GF-D8 (cell line): ENCODE measurements at places on chromosomes 16 and 17.
A peak's percentile ranks its signal among the peaks of the same experiment; 100 is the strongest.

- DNase-seq: no peak
Observed at GRCh38 chr17:8837563-8838075, 29.9 kb downstream of the PIK3R6 start.

DNA sequence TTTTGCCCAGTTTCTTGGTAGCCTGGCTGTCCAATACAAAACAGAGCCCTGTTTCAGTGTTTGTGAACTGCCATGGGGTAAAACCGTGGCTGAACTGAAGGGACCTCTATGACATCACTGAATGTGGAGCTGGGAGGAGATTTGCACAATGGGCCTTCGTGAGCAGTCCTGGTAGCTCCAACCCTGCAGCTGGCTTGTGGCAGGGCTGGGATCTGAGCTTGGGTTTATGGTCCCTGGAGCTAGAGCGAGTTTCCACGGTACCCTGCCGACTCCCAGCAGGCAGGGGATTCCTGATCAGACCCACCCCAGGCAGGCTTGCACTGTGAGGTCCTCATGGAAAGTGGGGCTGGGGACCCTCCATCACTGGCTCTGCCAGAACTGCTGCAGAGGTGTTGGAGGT, 247.0 kb downstream of the GSG1L start:
- DNase-seq: no peak

GRCh38 chr17:70888324-70888723, 719.0 kb downstream of the KCNJ2 start:
- DNase-seq: no peak

- no peak for DNase-seq
Observed at GRCh38 chr16:797120-797420, 3.5 kb downstream of the GNG13 start.

GRCh38 chr16:73161977-73162376, 114.0 kb upstream of the ZFHX3 start:
- no peak for DNase-seq

GRCh38 chr17:52465407-52465806, 306.9 kb upstream of the CA10 start:
- DNase-seq: no peak

DNA sequence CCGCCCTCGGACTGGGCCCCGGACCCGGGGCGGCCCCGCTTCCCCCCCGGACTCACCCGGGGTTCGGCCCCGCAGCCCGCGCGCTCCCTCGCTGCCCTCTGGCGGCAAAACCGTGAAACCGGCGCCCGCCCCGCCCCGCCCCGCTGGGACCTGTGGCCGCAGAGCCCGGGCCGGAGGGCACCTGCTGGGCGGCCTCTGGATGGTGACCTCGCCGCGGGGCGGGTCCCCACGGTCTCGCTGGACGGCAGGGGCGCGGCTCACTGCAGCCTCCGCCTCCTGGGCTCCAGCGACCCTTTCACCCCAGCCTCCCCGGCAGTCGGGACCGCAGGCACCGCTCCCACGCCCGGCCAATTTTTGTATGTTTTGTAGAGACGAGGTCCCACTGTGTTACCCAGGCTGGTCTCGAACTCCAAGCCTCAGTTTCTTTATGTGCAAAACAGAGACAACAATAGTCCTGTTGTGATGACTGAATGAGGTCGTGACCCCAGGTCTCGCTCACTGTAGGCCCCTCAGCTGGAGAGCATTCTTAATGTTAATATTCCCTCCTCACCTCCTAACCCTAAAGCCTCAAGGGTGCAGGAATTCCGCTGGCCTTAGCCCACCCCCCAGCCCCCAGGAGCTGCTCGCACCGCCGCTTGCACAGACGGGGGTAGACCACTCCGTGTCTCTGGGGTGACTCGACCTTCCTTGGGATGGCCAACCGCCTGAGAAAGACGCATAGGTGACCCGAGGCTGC, 33.7 kb upstream of the RPH3AL start:
- DNase-seq: no peak

DNA sequence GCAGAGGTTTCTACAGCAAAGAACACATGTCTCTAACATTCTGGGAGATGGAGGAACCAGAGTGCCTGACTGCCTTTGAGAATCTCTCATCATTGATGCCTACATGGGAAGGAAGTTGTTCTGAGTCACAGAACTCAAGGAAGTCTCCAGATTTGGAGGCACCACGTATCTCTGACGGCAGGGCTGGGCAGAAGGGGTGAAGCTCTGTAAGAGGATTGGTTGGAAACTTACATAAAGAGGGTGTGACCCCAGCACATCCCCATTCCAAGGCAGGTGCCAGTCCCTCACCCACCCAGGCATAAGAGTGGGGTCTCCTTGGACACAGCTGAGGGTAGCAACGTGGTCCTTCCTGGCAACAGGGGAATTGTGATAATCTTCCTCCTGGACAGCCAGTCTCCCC, 17.4 kb downstream of the TNFRSF13B start:
- no peak for DNase-seq

DNA sequence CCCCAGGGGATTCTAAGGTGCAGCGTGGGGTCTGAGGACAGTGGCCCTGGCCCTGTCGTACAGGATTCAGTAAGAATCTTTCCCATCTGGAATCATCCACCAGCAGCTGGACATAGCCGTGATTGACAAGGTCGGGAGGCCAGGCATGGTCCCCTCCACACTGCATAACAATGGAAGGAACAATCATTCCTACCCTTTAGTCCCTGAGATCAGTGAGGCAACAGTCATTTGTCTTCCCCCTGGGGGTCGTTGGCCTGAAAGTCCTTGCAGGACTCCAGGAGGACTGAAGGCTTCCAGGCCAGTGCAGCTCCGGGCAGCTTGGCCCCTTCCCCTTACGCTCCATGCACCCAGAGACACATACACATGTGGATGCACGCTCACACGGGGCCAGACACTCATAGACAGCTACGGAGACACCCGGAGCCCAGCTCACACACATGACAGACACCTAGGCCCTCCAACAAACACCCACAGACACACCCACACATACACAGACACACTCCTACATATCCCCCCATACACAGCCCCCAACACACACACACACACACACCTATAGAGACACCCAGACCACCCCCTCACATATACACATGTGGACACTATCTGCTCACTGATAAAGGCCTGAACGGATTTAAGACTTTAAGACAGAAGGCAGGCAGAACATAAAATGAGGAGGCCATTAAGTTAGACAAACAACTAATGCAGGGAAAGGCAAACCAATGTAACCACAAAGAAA, 42.9 kb downstream of the LITAF start:
- no peak for DNase-seq

GRCh38 chr16:1454561-1454960, 10.2 kb upstream of the CCDC154 start:
- no peak for DNase-seq

- DNase-seq: no peak
Observed at GRCh38 chr17:21033350-21033749, 9.5 kb downstream of the USP22 start.

DNA sequence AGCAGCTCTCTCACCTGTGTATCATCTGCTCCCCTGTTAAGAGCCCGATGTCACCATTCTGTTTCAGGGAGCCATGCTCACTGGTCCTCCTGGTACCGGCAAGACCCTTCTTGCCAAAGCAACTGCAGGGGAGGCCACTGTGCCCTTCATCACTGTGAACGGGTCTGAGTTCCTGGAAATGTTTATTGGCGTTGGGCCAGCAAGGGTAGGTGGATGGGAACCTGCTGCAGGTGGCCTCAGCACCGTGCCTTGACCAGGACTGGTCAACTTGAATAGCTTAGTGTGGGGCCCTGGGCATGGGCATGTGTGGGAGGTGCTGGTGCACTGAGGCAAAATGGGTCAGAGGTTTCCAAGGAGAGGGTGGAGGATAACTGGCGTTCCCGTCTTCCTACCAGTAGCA, 28.5 kb downstream of the DBNDD1 start:
- DNase-seq: no peak

DNA sequence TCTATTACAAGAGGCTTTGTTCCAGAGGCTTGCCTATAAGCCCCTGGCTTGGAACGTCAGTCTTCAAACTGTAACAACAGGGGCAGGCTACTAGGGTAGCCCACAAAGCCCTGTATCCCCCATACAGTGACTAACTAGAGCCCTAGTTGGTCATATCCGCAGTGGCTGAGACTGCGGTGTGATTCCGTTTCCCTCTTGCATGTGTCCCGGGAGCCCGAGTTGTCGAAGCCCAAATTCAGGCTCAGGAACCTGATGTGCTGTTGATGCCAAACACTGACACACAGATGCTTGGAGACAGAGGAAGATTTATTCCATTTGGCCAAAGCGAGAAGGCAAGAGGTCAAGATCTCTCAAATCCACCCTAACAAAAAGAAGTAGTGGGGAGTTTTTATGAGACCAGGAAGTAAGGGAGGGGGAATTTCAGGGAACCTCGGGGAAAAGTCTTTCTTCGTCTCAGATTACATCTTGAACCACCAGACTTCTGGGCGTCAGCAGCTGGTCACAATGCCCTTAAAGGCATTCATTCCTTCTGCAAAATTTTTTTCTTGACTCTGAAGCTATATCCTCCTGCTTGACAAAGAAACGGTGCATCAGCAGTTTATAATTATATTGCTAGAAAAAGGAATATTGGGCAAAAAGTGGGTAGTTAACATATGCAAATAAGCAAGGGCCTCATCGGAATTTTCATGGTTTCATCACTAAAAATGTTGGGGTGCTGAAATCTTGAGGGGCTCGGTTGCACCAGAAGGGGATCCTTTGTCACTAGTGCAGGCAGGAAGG, 879 bp downstream of the SLFN5 start:
- DNase-seq: no peak

DNA sequence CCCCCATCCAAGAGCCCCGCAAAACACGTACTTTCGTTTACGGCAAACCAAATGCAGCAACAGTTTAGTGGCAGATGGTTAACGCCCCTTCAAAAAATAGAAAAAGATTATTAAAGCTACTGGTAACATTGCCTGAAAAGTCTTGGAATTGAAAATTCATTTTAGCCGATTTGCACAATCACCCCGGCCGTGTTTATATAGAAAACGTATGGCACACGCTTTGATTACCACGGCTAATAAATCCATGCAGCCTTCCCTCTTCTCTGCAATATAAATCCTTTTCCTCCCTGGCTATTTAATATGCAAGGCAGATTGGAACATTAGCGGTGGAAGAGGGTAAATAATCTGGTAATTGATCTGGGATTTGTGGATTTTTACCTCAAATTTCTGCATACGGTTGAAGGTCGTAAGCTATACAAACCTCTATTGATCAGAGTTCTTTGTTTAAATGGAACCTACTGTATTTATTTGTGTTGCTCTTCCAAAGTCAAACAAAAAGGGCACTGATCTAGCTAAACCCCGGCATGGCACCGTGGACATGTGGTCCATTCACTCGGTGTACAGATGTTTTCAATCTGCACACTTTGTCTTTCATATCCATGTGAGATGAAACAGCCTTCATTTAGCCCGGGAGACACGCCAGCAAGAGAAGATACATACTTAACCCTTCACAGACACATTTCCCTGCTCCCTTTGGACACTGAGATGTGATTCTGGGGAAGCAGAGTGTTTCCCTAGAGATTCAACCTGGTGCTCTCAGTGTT, 238.1 kb upstream of the MAF start:
- no peak for DNase-seq

- DNase-seq: no peak
Observed at GRCh38 chr17:40735016-40735415, 20.1 kb downstream of the KRT25 start.

DNA sequence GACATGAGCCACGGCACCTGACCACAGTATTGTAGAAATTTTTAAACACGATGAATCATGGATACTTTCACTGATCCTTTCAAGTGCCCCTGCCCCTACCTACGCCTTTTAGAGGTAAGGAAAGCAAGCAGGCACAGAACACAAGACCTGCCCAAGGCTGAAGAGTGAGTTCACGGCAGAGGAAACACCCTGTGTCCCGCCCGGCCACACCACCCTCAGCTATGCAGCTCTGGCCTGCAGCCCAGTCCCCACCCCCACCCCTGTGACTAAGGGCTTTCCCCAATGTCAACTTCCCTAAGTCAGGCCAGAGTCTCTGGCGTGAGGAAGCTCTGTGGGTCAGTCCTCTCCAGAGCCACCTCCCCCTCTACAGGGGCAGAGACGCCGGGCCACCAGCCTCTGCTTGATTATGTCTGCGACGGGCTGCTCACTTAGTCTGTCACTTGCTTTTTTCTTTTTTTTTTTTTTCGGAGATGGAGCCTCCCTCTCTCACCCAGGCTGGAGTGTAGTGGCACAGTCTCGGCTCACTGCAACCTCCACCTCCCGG, 8.4 kb downstream of the SLC16A5 start:
- DNase-seq: peak; percentile 82

DNA sequence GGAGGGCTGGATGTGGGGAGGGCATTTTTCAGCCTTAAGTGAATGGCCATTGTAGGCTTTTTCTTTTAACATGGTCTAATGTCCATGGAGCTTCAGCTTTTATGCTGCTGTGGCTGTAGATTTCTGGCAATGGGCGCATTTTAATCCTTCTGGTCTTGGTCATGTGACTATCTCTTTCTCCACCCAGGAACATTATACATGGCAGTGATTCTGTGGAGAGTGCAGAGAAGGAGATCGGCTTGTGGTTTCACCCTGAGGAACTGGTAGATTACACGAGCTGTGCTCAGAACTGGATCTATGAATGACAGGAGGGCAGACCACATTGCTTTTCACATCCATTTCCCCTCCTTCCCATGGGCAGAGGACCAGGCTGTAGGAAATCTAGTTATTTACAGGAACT, 4.7 kb upstream of the NME2 start:
- no peak for DNase-seq

DNA sequence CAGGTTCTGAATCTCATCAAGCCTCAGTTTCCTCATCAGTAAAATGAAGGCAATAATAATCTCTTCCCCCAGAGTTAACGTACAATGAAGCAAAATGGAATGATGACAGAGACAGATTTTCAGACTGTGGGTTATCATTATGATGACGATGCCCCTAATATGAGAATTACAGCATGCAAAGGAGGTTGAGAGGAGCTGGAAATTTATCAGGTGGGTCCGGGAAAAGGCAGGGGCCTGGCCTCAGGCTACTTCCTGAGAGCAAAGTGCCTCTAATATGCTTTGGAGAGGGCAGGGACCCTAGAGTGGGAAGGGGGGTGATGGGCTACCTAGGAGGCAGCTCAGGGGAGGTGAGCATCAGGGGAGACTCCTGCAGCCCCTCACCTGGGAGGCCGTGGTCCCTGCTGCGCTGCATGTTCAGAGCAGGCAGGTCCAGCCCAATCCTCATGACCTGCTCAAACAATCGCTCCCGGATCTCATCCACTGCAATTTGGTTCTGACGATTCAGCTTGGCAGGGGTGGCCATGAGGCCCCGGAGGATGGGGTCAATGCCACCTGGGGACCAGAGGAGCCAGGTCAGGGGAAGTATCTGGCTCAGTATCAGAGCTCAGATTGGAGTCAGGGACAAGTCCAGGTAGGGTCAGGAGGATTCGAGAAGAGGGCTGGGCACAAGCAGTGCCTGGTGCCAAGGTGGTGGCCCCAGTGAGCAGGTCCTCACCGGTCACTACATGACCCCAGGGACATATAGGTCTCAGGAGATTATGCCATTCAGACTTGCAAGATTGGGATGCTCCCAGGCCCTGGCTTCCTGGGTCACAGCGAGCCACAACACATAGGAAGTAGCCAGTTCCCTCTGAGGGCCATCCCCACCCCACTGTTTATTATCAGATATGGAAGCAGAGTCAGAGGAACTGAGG, 8.1 kb downstream of the MPO start:
- DNase-seq: no peak

GRCh38 chr17:78738278-78738677, 43.8 kb downstream of the CYTH1 start:
- DNase-seq: no peak
